Naive thymus-derived CD8-positive, alpha-beta T cell (primary cell): ENCODE measurements at places on chromosomes 5 and 9. TPM values are rescaled to one million over a fixed set of nuclear protein-coding genes. Genes with fewer than 3 reads are reported as not detected.

The LRRC19 gene
- 0.06 TPM for polyA plus RNA-seq

The OGN gene
- not detected for polyA plus RNA-seq

The TMEM232 gene
- 1.5 TPM for polyA plus RNA-seq

The MOB3B gene
- polyA plus RNA-seq = 0.10 TPM

The SLC36A1 gene
- 0.81 TPM for polyA plus RNA-seq

GRCh38 chr9:130972957-130973685, 34.1 kb upstream of the FIBCD1 start:
- DNase-seq = no peak

DNA sequence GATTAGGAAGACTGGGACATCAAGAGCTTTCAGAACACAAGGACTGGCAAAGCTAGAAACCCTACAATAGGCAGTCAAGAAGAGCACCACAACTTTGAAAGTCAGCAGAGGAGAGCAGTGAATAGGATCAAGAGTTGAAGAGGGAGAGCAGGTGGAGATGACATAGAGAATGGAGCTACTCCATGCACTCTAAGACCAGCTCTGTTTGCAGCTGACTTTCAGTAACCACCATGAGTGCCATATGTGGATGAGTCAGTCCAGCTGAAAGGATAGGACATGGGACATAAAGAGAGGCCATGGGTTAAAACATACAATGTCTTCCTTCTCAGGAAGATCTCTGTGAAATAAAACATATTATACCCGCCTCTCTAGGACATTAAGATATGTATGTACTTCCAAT, 289.1 kb upstream of the KLF4 start:
- DNase-seq = no peak

DNA sequence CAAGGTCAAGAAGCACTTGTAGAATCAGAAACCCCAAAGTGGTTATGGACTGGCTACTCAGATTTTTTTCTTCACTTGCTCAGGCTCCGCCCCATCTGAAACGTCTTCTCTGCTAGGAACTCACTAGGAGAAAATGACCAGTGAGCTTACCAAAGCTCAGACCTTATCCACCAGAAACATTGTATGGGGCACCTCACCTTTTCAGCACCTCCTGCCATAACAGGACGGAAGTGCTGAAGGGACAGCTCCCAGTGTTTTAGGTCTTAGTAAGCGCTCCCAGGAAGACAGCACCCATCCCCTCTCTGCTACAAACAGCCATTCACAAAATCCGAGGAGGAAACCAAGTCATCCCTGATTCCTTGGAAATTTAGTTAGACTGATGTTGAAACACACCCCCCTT, 1.2 kb upstream of the GABRA1 start:
- DNase-seq = no peak

- no peak for DNase-seq
Observed at GRCh38 chr9:15268317-15268716, 38.7 kb downstream of the TTC39B start.

DNA sequence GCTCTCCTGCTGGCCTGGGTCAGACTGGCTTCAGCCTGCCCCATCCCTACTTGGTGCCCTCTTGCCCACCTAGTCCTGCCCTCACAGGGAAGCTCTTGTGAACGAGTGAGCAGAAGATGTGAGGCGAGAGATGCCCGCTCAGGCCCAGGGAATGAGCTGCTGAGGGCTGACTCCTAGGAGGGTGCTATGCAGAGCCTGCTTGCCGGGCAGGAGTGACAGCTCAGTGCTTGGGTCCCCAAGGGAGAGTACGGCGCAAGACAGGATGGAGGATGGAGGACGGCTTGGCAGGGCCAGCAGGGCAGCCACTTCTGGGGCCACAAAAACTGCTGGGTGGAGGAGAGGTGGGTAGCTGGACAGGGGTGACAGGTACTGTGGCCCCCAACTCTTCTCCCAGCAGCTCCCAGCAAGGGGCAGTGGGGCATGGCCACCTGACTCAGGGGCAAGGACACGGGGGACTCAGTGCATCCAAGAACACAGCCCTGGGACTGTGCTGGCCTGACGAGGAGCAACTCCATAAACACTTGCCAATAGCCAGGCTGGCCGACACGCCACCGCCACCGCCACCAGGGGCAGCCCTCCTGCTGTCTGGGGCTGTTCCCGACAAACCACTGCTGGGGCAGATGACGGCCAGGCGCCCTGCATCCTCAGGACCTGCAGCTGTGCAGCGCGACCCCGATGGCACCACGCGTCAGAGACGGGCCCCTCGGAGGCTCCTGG, 55.6 kb upstream of the UBAC1 start:
- no peak for DNase-seq

- no peak for DNase-seq
Observed at GRCh38 chr5:118069452-118069851, 918.9 kb downstream of the DTWD2 start.

DNA sequence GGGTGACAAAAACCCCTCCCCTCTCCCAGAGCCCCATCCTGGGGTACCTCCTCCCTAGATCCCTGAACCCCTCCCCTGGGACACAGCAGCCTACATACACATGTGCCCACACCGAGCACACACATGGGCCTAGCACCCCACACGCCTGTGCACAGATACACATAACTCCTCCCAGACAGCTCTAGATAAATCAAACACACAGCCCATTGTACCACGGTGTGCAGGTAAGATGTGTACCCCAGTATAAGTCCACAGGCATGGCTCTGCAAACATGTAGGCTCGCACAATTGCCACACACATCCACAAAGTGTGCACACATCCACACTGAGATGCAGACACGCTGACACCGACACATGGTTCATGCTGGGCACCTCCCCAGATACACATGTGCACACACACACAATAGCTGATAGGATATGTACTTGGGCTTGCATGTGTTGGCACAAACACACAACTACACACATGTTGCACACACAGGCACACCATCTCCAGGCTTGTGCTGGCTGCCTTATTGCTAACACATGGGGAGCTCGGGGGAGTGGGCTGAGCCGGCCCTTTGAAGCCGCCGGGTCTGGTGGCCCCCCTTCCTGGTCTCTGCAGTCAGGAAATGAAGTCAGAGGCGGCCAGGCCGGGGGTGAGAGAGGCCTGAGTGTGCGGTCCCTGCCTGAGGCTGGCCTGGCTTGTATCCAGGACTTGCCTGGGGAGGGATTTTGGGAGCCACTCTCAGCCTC, 30.2 kb downstream of the GOLGA2 start:
- no peak for DNase-seq

DNA sequence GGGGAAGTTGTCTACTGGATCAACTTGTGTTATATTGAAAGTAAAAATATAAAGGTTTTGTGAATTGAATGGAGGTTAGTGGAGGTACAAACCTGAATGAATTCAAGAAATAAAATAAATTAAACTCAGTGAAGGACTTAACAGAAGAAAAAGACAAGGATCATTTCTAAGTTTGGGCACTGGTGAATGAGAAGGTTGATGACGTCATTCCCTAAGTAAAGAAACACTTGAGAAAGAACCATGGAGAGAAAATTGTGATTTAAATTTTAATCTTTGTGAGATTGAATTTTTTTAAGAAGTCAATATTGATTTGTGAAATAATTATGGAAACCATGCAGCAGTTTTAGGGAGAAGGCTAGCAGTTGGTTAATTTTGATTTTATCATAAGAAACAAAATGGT, 900.3 kb upstream of the TYRP1 start:
- DNase-seq = no peak

GRCh38 chr9:124320062-124320973, 62.6 kb downstream of the NEK6 start:
- peak; percentile 9 for DNase-seq

- no peak for DNase-seq
Observed at GRCh38 chr9:116420993-116421538, 266.0 kb upstream of the TRIM32 start.

GRCh38 chr5:154646745-154647113, 108.4 kb upstream of the LARP1 start:
- DNase-seq = peak; percentile 6
